CD4-positive, alpha-beta T cell (primary cell): ENCODE measurements at places on chromosomes 16 and 17.

DNA sequence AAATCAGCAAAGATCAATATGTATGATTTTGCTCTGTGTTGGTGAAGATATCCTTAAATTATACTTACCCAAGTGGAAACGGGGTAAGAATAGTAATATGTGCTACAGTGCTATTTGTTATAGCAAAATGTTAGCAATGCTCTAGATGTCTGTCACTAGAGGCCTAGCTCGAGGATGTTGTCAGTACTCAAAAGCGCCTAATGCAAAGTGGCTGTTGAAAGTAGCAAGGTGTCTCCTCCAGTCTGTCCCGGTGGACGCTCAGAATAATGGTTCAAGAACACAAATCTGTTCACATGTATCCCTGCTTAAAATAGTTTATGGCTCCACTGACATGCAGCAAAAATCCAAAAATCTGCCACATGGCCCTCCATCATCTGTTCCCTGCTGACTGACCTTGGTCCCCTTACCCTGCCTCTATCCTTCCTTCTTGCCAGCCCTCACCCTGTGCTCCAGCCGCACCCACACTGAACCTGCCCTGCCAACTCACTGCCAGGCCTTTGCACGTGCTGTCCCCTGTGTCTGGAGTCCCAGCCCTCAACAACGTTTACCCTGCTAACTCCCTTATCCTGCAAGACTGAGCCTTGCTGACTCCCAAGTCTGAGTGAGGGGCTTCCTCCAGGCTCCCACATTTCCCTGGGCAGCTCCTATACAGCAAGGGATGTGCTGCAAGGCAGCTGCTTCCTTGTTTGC, 9.6 kb upstream of the RNF112 start:
- no peaks in the 10 kb centered on the region for H3K36me3 ChIP-seq
- no peak overlapping the region for H3K4me3 ChIP-seq
- H3K4me1 ChIP-seq: no peaks in the 10 kb centered on the region
- no peak for DNase-seq
- H3K27me3 ChIP-seq: no peaks in the 10 kb centered on the region
- no peak overlapping the region for H3K27ac ChIP-seq

DNA sequence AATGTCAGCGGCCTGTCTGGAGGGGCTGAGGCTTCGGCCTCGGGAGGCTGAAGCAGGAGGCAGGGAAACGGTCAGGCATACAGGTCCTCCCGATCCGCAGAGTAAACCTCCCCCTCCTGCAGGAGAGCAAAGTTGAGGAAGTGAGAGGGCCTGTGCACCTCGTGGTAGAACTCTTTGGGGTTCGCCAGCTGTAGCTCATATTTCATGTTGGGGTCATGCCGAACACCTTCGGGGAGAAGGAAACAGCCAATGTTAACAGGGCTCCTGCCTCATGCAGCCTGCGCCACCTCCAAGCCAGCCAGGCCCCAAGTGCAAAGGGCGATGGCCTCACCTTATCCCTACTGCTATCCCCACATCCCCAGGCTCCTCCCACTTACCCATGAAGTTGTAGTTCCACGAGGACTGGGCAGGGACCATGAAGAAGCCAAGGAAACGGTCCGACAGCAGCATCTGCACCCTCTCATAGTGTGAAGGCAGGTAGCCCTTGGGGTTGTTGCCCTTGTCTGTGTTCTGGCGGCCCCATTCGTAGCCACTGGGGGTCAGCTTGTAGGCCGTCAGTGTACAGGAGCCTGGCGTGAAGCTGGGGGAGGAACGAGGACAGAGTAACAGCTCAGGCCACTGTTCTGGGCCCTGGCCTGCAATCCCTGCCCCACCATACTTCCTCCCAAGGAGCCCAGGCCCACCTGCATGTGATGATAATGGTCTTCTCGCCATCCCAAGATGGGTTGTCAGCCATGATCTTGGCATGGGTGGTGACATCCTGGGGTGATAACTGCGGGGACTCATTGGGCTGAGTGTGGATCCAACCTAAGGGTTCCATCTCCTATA, 1.3 kb upstream of the RILP start:
- H3K4me3 ChIP-seq: no peak overlapping the region
- no peaks in the 10 kb centered on the region for H3K27me3 ChIP-seq
- H3K4me1 ChIP-seq: peaks cover 24% of the 10 kb centered on the region
- peaks cover 53% of the 10 kb centered on the region for H3K36me3 ChIP-seq
- H3K27ac ChIP-seq: no peak overlapping the region

- H3K27me3 ChIP-seq: no peaks in the 10 kb centered on the region
- H3K36me3 ChIP-seq: no peaks in the 10 kb centered on the region
- H3K4me1 ChIP-seq: peaks cover 2% of the 10 kb centered on the region
- no peak overlapping the region for H3K27ac ChIP-seq
- H3K4me3 ChIP-seq: no peak overlapping the region
Observed at GRCh38 chr17:37725601-37726146, 19.2 kb downstream of the HNF1B start.

DNA sequence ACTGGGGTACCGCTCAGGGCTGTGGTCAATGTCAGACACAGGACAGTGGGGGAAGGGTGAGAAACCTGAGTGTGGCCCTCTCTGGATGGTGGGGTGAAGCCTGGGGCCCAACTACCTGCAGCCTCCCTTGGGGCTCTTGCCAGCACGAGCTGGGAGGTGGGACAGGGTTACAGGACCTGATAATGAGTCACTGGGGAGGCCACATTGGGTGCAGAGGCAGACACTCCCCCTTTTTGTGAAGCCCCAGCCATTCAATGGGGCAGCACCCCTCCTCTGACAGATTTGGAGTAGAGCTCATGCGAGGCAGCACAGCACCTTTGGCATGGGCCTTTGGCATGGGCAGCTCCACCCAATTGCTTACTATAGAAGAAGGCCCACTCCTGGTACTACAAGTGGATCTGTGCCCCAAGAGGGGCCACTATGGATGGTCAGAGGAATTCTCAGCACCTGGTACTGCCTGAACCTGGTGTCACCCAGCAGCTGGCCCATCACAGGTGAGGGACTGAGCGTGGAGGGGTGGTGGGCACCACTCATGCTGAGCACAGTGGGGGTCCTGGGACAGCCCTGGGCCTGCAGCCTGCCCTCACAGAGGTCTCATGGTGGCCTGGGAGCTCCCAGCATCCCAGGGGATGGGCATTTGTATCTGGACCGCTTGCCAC, 45.2 kb upstream of the SMPD3 start:
- H3K4me3 ChIP-seq: no peak overlapping the region
- H3K27ac ChIP-seq: no peak overlapping the region
- no peak for DNase-seq

DNA sequence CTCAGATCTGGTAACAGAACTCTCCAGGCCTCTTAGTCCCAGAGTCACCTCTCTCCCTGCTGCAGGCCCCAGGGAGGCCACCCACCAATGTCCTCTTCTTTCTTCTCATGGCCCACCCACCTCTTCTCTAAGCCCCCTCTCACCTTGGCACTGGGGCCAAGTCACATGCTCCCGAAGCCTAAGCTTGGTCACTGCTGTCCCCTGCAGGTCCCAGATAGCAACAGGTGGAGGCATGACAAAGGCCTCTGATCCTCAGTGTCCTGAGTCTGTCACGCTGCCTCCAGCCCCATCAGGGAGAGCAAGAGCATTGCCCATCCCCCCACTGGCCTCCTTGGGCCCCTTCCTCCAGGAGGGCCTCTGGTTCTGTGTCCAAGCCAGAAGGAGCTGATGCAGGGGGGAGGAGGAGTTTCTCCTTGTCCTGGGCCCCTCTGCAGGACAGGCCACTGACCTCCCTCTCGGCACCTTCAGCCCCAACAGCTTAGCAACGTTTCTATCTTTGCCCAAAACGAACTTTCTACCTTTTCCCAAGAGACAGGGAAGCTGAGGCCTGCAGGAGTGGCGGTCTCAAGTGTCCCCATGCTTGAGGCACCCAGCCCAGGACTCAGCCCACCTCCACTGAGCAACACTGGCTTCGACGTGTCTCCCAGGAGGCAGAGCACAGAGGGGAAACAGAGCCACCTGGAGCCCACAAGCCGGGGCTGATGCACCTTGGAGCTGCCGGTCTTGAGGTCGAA, 8.6 kb downstream of the P2RX1 start:
- no peaks in the 10 kb centered on the region for H3K36me3 ChIP-seq
- H3K27ac ChIP-seq: no peak overlapping the region
- no peak for DNase-seq
- H3K4me3 ChIP-seq: no peak overlapping the region

DNA sequence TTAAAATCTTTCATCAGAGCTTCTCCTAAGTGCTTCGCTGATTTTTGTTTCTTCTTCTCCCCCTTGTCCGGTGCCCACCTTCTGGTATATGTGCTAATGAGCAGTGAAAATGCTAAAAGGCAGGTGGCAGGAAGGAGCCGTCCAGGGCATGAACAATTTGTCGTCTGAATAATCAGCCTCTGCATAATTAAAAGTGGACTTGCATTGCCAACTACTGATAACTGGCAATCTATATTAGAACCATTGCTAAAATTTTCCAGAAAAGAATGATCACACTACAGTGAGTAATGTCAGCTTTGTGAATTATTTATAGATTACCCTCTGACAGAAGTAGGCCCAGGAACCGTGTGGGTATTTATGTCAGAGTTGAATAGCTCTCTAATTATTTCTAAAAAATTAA, 28.1 kb downstream of the SERPINF1 start:
- no peaks in the 10 kb centered on the region for H3K4me1 ChIP-seq
- H3K27ac ChIP-seq: no peak overlapping the region
- no peak for DNase-seq
- no peaks in the 10 kb centered on the region for H3K27me3 ChIP-seq
